ENCODE measurements at places on chromosomes 6 and 20. TPM values are rescaled to one million over a fixed set of nuclear protein-coding genes. Genes with fewer than 3 reads are reported as not detected.

GRCh38 chr20:63120808-63121090, 95.2 kb downstream of the YTHDF1 start:
- no peaks in the 10 kb centered on the region for H3K4me1 ChIP-seq
- H3K27me3 ChIP-seq: no peaks in the 10 kb centered on the region
- H3K36me3 ChIP-seq: no peaks in the 10 kb centered on the region
- H3K27ac ChIP-seq: no peak overlapping the region

- no peak for DNase-seq
- H3K4me1 ChIP-seq: peaks cover 18% of the 10 kb centered on the region
- no peak overlapping the region for H3K4me3 ChIP-seq
- no peaks in the 10 kb centered on the region for H3K27me3 ChIP-seq
- no peak overlapping the region for H3K27ac ChIP-seq
Measured at GRCh38 chr6:45375449-45375848, 2.3 kb downstream of the SUPT3H start.

- no peak overlapping the region for H3K4me3 ChIP-seq
- no peak for DNase-seq
- no peaks in the 10 kb centered on the region for H3K27me3 ChIP-seq
- H3K27ac ChIP-seq: no peak overlapping the region
Measured at GRCh38 chr6:88480816-88481215, 314.7 kb upstream of the CNR1 start.

DNA sequence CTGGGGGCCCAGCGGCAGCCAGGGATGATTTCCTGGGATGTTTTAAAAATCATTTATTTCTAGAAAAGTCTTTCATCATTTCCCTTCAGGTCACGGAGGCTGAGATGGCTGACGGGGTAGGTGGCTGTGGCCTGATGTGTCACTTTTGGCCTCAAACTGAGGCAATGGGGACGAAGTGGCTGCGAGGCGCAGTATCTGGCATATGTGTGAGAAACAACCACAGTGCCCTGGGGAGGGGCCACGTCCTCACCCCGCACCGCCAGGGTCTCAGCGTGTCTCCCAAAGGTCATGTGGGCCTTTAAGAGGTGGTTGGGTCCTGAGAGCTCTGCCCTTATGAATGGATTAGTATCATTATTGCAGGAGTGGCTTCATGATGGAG, 120.0 kb downstream of the CEBPB start:
- H3K27ac ChIP-seq: no peak overlapping the region
- no peaks in the 10 kb centered on the region for H3K27me3 ChIP-seq
- H3K4me1 ChIP-seq: peaks cover 36% of the 10 kb centered on the region
- no peak for DNase-seq

DNA sequence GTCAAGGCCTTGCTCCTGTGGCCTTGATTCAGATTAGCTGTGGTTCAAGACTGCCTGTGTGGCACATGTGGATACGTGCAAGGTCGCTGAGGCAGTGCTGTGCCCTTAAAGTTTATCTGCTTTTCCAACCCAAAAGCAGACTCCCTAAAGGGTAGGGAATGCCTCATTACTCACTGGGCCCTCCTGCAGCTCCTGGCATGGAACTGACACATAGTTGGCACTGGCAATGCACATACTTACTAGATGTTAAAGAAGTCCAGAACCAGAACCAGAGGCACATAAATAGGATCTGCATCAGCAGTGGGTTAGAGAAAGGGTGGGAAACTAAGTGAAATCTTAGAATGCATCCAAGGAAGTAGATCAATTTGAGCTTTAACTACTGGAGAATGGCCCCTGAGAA, 90.6 kb upstream of the MLN start:
- H3K4me3 ChIP-seq: no peak overlapping the region
- no peak for DNase-seq
- H3K4me1 ChIP-seq: no peaks in the 10 kb centered on the region

- DNase-seq: no peak
- no peaks in the 10 kb centered on the region for H3K36me3 ChIP-seq
- no peaks in the 10 kb centered on the region for H3K4me1 ChIP-seq
- H3K27me3 ChIP-seq: no peaks in the 10 kb centered on the region
- H3K4me3 ChIP-seq: no peak overlapping the region
- H3K27ac ChIP-seq: no peak overlapping the region
Measured at GRCh38 chr20:8321001-8321400, 188.9 kb downstream of the PLCB1 start.

DNA sequence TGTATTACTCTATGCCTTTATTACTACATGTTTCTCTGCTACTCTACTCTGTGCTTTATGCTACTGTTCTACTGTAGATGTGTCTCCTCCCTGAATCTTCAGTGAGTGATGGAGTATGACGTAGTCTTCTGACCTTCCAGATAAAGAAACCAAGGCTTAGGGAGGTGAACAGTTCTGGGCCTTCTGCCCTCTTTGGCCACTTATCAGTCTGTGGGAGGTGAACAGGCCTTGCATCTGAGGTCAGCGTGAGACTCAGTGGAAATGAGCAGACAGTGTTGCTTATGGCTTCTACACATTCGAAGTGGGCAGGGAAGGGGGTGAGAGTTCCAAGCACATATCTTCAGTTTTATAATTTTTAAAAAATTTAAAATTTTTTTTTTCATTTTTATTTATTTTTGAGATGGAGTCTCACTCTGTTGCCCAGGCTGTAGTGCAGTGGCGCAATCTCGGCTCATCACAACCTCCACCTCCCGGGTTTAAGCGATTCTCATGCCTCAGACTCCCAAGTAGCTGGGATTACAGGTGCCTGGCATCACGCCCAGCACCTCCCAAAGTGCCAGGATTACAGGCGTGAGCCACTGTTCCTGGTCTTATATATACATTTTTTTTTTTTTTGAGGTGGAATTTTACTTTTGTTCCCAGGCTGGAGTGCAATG, 24.2 kb downstream of the MYBL2 start:
- H3K4me1 ChIP-seq: peaks cover 4% of the 10 kb centered on the region
- peak; percentile 90 for DNase-seq
- H3K4me3 ChIP-seq: no peak overlapping the region
- H3K27me3 ChIP-seq: no peaks in the 10 kb centered on the region
- no peaks in the 10 kb centered on the region for H3K36me3 ChIP-seq

DNA sequence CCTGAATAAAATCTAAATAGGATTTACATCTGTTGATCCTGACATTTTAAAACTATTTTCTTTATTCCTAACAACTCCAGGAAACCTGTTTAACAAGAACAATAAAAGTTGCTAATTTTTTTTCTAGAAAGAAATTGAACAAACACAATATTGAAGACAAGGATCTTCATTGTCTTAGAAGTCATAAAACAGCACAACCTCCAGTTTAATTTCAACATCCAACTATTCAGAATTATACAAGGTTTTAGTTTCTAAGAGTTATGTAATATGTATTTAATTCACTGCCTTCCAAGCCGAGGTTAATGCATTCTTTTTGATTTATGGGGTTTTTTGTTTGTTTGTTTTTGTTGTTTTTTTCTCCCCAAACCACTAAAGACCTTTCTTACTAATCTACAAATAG, 7.2 kb downstream of the BMP5 start:
- DNase-seq: no peak
- no peak overlapping the region for H3K4me3 ChIP-seq
- no peaks in the 10 kb centered on the region for H3K27me3 ChIP-seq
- no peak overlapping the region for H3K27ac ChIP-seq

- H3K4me1 ChIP-seq: no peaks in the 10 kb centered on the region
- no peak overlapping the region for H3K27ac ChIP-seq
- no peak overlapping the region for H3K4me3 ChIP-seq
- DNase-seq: no peak
Measured at GRCh38 chr6:39908838-39909583, 25.3 kb downstream of the MOCS1 start.

GRCh38 chr6:53938810-53939209, 144.0 kb downstream of the LRRC1 start:
- DNase-seq: no peak
- H3K4me3 ChIP-seq: no peak overlapping the region
- H3K27ac ChIP-seq: no peak overlapping the region

- no peaks in the 10 kb centered on the region for H3K36me3 ChIP-seq
- no peak for DNase-seq
- H3K27me3 ChIP-seq: no peaks in the 10 kb centered on the region
- no peaks in the 10 kb centered on the region for H3K4me1 ChIP-seq
Measured at GRCh38 chr6:98470821-98471220, 363.6 kb upstream of the POU3F2 start.

DNA sequence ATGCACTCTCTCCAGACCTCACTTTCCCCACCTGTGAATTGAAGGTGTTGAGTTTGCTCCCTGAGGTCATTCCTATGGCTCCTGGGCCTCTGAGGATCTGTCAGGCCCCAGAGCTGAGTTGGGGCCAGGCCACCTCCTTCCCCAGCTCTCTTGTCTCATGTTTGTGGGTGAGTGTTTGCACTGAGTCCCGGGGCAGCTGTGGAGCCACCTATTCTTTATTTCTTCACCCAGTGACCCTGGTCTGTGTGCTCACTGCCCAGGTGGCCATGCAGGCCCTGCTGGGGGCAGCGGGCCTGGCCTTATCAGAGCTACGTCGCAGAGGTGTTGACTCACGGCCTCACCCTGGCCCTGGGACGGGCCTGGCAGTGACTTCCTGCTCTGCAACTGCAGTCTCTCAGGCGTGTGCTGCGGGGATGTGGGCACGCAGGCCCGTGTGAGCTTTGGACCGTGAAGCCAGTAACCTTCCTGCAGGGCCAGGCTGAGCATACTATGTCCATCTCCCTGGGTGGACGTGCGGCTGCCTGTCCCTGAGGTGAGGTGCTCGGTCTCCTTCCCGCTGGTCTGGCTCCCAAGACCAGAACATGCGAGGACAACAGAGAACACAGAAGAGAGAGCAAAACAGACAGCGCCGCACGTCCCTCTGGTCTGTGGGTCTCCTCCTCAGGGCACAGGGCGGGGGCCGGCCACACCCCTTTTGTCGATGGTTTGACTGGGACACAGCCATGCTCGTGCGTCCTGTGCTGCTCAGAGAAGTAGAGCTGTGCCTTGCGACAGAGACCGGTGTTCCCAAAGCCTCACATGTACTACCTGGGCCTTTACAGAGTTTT, 12.1 kb downstream of the TMEM181 start:
- H3K27me3 ChIP-seq: no peaks in the 10 kb centered on the region
- no peak overlapping the region for H3K27ac ChIP-seq
- no peak overlapping the region for H3K4me3 ChIP-seq
- no peak for DNase-seq
- peaks cover 26% of the 10 kb centered on the region for H3K4me1 ChIP-seq

- no peak overlapping the region for H3K4me3 ChIP-seq
- no peaks in the 10 kb centered on the region for H3K36me3 ChIP-seq
- no peaks in the 10 kb centered on the region for H3K27me3 ChIP-seq
- DNase-seq: no peak
Measured at GRCh38 chr20:17651129-17651759, 30.8 kb downstream of the RRBP1 start.

- no peaks in the 10 kb centered on the region for H3K4me1 ChIP-seq
- no peaks in the 10 kb centered on the region for H3K36me3 ChIP-seq
- H3K27me3 ChIP-seq: no peaks in the 10 kb centered on the region
- H3K27ac ChIP-seq: no peak overlapping the region
Measured at GRCh38 chr6:11339380-11339779, 106.9 kb upstream of the NEDD9 start.

DNA sequence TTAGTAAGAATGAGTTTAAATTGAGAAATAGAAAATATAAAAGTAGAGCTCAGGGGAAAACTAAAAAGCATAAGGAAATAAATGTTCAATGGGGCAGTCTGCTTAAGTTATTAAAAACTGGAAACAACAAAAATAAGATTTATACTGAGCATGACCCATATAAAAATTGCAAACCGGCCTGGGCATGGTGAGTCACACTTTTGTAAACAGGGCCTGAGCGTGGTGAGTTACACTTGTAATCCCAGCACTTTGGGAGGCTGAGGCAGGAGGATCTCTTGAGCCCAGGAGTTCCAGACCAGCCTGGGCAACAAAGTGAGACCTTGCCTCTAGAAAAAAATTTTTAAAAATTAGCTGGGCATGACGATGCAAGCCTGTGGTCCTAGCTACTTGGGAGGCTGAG, 74.6 kb downstream of the TMEM244 start:
- H3K36me3 ChIP-seq: no peaks in the 10 kb centered on the region
- DNase-seq: no peak
- H3K27ac ChIP-seq: no peak overlapping the region

- no peak for DNase-seq
- no peaks in the 10 kb centered on the region for H3K4me1 ChIP-seq
- H3K27ac ChIP-seq: no peak overlapping the region
- H3K27me3 ChIP-seq: no peaks in the 10 kb centered on the region
- H3K4me3 ChIP-seq: no peak overlapping the region
- no peaks in the 10 kb centered on the region for H3K36me3 ChIP-seq
Measured at GRCh38 chr20:52160049-52160570, 31.5 kb downstream of the ZFP64 start.

DNA sequence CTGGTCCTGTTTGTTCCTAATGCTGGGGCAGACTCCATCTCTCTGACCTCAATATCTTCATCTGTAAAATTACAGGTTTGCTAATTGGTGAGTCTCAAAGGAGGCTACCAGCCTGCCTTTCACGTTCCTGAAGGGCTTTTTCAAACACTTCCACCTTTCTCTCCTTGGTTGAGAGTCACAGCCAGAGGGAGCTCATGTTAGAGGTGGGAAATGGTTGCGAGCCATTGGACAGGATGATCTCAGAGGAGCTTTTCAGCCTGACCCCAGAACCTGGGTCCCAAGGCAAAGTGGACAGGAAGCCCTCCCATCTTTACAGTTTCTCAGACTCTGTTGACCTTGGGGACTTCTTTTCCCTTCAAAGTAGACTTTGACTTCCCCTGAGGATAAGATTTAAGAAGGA, 37.6 kb downstream of the NDUFAF5 start:
- no peak overlapping the region for H3K27ac ChIP-seq
- no peaks in the 10 kb centered on the region for H3K36me3 ChIP-seq
- DNase-seq: no peak
- H3K27me3 ChIP-seq: no peaks in the 10 kb centered on the region

DNA sequence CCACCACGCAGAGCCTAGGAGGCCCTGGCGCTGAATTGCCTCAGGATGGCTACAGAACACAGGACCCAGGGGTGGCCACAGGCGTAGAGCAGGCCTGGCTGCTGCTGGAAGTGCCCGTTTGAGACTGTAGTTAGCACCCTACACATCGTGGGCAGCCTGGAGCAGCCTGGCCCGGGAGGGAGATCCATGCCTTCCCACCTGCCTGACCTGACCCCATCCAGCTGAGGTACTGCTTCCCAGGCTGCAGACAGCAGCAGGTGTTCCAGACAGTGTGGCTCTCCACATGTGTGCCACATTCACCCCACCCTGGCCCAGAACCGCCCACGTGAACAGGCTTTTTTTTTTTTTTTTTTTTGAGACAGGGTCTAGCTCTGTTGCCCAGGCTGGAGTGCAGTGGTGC, 20.9 kb upstream of the MAP1LC3A start:
- no peaks in the 10 kb centered on the region for H3K36me3 ChIP-seq
- no peak overlapping the region for H3K4me3 ChIP-seq
- no peak for DNase-seq
- peaks cover 8% of the 10 kb centered on the region for H3K4me1 ChIP-seq

POM121L2 gene
- total RNA-seq: 5.1 TPM

CST2 gene
- total RNA-seq: not detected

ARHGAP40 gene
- 1.5 TPM for total RNA-seq

MCCD1 gene
- not detected for total RNA-seq

LHFPL5 gene
- total RNA-seq: 0.24 TPM

ZNF831 gene
- 4.0 TPM for total RNA-seq

TNF gene
- total RNA-seq: 0.31 TPM

RBBP8NL gene
- 1.3 TPM for total RNA-seq

CCN5 gene
- 37.0 TPM for total RNA-seq

GPX5 gene
- 1.2 TPM for total RNA-seq

FRMD1 gene
- 13.5 TPM for total RNA-seq

OSTM1 gene
- 63.8 TPM for total RNA-seq
